ENCODE measurements at places on chromosomes 12 and 14.

DNA sequence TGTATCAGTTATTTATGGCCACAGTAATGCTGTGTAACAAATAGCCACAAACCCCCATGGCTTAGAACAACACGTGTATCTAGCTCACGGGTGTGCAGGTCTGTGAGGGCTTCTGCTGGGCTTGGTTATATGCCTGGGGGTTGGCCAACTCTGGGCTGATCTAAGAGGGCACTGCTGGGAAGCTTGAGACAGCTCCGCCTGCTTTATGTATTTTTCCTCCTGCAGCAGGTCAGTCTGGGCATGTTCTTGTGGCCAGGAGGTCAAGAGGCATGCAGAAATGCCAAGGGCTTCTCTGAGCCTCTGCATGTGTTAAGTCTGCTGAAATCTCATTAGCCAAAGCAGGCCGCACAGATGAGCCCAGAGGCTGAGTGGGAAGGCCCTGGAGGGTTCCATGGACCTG, 105.8 kb downstream of the ZNF664 start:
- no peak for DNase-seq

DNA sequence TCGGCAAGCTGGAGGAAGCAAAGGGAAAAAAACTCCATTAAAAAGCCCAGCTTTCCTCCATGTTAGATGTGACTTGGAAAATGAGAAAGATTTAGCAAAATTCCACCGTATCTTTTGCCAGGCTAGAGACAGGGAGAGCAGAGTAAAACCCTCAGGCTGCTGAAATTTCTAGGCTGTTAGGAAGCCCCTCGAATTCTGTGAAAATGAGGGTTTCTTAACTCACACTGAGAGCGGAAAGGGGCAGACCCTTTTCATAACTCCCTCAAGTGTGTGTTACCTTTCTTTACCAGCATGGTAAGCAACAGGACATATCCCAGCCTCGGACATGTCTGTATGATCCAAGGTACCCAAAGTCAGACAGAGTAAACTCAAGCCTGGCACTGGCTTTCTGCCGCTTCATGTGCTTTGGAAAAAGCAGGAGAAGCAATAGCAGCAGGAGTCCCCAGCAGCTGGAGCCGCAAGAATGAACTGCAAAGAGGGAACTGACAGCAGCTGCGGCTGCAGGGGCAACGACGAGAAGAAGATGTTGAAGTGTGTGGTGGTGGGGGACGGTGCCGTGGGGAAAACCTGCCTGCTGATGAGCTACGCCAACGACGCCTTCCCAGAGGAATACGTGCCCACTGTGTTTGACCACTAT, at the start of gene RHOJ:
Gene RHOJ, plus strand, starts transcription at position 37 of the 637 bp plus-strand sequence. Its CDS starts 427 bp downstream, at position 464.
- peak; percentile 8 for DNase-seq

GRCh38 chr12:6135071-6135470, 10.6 kb upstream of the VWF start:
- DNase-seq = peak; percentile 6

- peak; percentile 47 for DNase-seq
Measured at GRCh38 chr12:103852498-103852997, 11.5 kb upstream of the NT5DC3 start.

GRCh38 chr12:115972241-115972640, 305.3 kb downstream of the MED13L start:
- no peak for DNase-seq

DNA sequence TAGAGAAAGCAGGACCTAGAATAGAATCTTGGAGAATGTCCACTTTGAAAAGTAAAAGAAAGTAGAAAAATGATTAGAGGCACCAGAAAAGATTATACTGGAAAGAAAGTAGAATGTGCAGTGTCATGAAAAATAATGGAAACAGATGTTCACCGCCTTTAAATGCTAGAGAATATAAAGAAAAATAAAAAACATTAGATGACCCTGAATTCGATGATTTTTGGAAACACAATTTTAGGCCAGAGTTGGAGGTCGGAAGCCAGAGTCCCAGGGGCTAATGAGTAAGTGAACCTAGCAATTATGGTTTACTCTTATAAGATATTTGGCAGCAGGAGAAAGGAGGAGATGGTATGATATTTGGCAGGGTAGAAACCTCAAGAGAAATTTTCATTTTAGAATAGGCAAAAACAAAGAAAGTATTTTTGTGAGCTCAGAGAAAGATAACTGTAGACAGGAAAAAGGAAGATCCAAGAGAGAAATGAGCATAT, 37.7 kb downstream of the GYS2 start:
- DNase-seq = no peak

GRCh38 chr12:19946550-19946949, 421.8 kb upstream of the PDE3A start:
- peak; percentile 99 for DNase-seq

DNA sequence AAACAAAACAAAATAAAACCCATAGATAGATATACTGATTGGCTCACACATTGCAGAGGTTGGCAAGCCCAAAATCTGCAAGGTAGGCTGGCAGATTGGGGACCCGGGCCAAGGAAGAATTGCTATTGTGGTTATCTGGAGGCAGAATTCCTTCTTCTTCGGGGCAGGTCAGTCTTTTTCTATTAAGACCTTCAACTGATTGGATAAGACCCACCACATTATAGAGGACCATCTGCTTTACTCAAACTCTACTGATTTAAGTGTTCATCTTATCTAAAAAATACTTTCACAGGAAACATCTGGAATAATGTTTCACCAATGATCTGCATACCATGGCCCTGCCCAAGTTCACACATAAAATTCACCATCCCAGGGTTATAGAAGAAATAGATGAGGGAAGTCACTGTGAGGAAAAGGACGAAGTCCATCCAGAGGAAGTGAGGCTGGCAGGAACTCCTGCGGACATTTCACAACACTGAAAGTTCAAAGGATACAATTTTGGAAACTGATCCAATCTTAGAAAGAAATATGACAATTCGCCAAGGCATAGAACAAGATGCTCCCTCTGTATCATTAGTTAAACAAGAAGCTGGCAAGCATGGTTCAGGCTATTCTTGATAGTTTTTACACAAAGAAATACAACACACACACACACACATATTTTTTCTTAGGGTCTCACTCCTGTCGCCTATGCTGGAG, 127.6 kb upstream of the MED13L start:
- no peak for DNase-seq

- DNase-seq = peak; percentile 61
Measured at GRCh38 chr14:90383731-90384542, 12.9 kb upstream of the CALM1 start.

DNA sequence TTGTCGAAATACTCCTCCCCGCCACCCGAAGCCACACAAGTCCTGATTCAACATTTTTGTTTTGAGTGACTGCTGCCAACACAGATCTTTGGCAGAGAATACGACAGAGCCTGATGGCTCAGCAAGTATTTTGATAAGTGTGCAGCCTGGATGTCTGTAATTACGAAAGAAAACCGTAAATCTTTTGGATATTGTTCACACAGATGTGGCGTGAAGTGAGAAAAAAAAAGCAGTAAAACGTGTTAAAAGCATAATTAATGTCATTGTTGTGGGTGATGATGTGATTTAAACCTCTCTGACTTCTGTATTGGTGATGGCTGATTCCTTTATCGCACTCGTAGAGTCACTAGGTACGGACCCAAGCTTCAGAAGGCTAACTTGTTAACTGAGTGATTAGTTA, 98.7 kb downstream of the PHETA1 start:
- no peak for DNase-seq

GRCh38 chr14:57314396-57315089, 45.8 kb downstream of the AP5M1 start:
- DNase-seq = no peak

DNA sequence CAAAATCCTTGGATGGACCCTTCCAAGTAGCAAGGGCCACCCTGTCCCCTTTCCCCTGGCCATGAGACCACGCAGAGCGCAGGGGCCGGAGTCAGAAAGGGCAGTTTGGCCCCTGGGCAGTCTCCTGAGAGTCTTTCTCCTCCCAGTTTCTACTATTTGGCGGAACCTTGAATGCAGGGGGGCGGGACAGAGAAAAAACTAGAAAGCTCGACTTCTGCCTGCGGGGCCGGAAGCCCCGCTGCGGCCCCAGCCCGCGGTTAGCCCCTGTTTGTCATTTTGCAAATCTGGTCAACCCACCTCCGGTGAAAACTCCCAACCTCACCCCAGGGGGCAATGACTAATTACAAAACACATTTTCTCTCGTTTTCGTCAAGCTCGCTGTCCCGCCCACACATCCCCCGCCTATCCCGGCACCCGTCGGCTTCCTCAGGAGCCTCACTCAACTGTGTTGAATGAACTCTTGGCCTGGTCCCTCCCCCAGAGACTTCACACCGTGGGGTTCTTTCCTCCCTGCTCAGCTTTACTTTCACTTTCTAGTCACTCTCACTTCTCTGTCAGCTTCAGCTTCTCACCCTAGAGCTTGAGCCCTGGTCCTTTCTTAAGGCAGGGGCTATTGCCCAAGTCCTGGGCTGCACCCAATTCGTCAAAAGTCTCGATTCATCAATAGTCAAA, 66.7 kb downstream of the IRF2BPL start:
- DNase-seq = peak; percentile 95

GRCh38 chr12:27025116-27025515, 2.8 kb downstream of the MED21 start:
- DNase-seq = no peak

- peak; percentile 78 for DNase-seq
Measured at GRCh38 chr12:102300824-102301461, 103.3 kb upstream of the PMCH start.

DNA sequence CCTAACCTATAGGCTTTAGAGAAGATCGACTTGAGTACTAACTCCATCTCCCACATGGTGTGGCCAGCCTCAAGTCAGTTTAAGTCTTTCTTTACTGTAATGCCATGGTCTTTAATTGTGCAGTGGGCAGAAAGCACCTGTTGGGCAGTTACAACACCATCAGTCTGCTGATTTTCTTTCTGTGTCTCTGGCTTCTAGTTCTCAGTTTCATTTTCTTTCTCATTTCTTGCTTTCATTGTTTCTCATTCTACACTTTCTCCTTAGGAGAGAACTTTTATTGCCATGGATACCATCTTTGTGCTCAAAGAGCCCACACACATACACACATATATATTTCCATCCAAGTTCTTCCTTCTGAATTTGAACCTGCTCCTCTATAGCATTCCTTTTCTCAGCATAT, 96.1 kb upstream of the SLC16A7 start:
- no peak for DNase-seq

DNA sequence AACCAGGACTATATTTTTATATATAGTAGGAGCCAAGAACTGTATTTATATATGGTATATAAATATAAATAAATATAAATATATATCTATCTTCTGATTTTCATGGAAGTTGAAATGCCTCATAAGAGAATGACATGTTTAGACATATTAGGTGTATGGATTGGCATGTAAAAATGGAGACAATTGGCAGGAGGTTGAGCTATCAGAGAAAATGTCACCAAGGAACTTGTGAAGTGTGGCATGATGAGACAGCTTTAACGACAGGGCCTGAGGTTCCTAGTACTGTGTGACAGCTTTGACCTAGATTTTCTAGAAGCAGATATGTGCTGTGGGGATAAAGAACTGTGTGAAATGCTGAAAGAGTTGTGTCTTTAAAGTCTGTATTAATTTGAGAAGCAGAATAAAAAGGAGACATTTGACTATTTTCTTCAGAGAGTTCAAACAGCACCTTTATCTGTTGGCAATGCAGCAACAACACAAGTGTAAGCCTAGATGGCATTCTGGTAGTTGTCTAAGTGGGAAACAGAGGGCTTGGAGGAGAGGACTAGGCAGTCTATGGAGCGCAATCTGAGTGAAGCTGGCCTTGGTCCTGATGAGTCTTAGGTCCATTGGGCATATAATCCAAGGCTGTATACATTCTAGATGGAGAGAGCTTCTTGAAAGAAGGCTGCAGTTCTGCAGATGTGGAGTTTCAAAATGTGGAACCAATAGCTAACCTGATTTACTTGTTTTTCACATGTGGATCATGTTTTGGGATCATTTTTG, 47.7 kb upstream of the MDGA2 start:
- DNase-seq = no peak

DNA sequence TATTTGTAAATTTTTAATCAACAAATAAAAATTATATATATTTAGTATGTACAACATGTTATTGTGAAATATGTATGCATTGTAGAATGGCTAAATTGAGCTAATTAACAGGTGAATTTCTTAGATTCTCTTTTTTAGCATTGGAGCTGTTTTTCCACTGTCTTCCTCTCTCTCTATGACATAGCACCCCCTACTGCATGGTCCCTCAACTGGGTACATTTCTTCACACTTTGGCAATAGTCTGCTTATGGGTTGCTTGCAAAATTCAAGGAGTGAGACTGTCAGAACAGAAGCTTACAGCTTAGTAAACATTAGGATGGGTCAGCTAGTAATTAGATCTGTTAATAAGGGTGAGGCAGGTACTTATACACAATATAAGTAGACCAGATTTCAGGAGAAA, 658.5 kb upstream of the MGAT4C start:
- peak; percentile 75 for DNase-seq

DNA sequence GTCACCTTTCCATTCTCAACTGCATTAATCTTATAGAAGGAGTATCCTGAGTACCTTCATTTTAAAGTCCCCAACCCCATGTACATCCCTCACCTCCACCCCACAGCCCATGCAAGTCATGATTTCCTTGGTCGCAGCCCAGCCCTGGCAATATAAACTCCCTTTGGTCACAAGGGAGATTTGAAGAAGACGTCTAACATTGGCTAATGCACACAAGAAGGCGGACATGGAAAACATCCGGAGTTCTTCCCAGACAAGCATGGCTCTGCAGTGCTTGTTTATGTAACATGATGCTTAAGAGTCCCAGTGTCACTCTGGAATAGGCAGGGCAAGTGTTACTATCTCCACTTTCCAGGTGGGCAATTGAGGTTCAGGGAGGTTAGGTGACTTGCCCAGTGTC, 277.6 kb downstream of the DPF3 start:
- no peak for DNase-seq

- no peak for DNase-seq
Measured at GRCh38 chr14:50736932-50737419, 68.9 kb upstream of the SAV1 start.

DNA sequence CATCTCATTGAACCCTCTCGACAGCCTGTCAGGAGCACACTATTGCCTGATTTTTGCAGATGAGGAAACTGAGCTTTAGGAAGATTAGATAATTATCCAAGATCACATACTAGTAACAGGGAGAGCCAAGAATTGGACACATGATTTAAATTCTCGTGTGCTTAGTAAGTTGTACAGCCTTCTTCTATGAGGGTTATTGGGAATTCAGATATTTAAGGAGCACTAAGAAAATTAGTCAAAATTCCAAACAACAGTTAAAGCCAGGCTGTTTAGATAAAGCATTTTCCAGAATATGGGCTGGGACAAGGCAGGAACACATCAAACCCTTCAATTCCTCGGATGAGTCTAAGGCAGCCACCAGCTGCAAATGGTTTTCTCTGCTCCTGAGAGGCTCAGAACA, 148.8 kb downstream of the TMEM30B start:
- peak; percentile 21 for DNase-seq

- no peak for DNase-seq
Measured at GRCh38 chr12:104799458-104799857, 158.6 kb downstream of the SLC41A2 start.

GRCh38 chr12:118288174-118288573, 84.5 kb downstream of the TAOK3 start:
- DNase-seq = no peak

GRCh38 chr12:43882578-43883178, 46.8 kb downstream of the TMEM117 start:
- DNase-seq = peak; percentile 62

All from amniotic epithelial cell (primary cell).